ENCODE measurements at places on chromosomes 3 and 15.

GRCh38 chr3:140249188-140249587 is 314.2 kb downstream of the CLSTN2 start:
- no peak for DNase-seq

DNA sequence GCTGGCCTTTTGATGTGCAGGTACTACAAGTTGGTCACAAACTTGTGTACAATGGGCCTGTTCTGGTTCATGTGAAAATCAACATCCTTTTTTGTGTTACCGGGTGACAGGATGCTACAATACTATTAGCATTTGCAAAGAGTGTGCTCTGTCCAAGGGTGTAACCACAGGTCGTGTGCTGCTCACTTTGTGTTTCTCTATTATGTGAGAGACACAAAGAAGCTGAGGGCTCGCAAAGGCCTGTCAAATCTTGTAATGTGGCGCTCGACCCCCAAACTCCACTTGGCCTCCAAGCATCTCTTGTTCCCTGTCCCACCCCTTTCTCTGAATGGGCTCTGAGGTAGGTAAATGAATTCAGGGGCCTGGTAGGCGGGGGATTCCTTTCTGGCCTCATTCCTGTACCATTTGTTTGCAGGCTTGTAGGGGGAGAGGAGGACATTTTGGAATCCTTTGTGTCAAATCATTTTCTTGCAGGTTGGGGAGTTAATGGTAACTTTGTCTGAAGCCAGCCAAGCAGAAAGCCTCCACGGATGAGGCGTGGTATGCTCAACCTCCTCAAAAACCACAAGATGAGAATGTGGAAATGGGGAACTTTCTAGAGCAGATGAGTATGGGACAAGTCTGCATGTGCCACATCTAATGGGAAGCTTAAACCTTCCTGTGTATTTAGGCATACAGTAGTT is 109.1 kb downstream of the OPA1 start:
- no peak for DNase-seq

GRCh38 chr3:36911990-36912804 is 32.7 kb downstream of the TRANK1 start:
- no peak for DNase-seq

DNA sequence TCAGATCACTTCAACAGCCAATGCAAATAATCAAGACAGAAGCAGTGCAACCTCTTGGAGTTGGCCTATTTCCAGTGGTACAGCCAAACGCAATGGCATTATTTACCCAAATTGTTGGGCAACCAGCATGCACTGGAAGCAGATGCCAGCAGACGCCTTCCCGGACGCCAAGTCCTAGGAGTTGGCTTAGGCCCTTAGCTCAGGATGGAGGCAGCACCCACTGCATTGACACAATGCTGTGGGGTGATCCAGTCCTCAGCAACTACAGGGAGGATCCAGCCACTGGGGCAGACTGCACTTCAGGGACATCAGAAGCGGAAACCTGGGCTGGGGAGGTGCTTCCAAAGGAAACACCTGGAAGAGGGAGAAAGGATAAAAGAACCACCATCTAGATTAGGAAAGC is 290.4 kb downstream of the FAM43A start:
- DNase-seq, result no peak

DNA sequence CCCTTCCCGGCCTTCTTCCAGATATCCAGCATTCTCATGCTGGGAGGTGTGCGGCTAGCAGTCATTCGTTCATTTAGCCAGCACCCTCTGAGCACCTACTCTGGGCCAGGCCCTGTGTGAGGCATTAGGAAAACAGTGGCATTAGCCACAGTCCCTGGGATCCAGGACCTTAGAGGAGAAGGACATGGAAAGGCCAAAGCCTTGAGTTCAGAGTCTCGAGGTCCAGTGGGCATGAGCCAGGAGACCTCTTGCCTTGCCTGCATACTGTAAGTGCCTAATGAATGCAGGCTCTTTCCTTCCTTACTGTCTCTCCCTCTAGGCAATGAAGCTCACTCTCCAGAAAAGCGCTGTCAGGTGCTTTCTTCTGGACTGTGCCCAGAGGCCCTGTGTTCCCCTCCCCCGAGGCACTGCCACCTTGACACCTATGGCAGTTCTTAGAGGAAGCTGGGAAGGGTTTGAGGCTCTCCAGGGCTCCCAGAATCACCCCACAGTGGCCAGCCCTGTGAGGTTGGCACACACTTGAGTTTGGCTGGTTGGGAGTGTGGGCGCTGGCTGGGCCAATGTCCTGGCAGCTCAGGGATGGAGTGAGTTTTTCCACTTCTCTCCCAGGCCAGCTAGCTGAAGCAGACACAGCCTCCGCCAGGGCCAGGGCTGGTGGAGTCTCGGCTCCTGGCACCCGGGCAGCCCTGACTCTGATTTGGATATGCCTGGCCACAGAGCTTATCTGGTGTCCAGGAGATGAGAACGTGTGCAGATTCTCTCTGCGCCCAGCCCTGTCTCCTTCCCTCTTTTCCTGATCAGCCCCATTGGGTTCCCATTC is 5.4 kb downstream of the CORO2B start:
- no peak for DNase-seq

- no peak for DNase-seq
Observed at GRCh38 chr15:31049111-31049510, 52.4 kb downstream of the TRPM1 start.

DNA sequence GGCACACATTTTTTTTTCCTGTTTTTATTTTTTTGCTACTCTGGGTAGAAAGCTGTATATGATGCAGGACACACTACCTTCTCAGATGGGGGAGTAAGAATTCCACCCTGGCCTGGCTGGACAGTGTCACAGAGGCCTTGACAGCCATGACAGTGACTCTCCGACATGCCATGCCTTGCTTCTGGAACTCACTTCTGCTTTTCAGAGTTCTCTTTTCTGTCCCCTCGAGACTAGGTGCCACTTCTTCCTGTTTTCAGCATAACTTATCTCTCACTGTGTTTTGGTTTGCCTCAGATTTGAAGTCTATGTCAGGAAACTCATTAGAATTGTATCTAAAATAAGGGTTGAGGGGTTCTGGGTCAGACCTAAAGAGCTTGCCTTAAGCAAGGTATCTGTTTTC is 69.1 kb upstream of the SEC13 start:
- no peak for DNase-seq

DNA sequence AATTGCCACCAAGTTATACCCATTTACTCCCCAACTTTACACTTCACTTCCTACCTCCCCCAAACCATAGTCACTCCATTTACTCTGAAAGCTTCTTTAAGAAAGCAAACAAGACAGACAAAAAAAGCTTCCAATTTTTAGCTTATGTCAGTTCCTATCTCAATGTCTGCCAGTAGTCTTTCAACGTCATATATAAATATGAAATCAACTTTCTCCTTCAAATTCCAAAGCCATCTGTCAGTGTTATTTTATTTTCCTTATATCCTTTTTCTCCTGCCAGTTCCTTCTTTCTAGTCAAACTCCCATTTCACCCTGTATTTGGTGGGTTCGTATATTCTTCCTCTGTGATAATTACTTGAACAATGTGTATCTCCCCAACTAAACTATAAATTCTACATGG is 85.8 kb upstream of the CMC1 start:
- DNase-seq, result no peak

- no peak for DNase-seq
Observed at GRCh38 chr15:90149609-90150340, 47.5 kb upstream of the IDH2 start.

DNA sequence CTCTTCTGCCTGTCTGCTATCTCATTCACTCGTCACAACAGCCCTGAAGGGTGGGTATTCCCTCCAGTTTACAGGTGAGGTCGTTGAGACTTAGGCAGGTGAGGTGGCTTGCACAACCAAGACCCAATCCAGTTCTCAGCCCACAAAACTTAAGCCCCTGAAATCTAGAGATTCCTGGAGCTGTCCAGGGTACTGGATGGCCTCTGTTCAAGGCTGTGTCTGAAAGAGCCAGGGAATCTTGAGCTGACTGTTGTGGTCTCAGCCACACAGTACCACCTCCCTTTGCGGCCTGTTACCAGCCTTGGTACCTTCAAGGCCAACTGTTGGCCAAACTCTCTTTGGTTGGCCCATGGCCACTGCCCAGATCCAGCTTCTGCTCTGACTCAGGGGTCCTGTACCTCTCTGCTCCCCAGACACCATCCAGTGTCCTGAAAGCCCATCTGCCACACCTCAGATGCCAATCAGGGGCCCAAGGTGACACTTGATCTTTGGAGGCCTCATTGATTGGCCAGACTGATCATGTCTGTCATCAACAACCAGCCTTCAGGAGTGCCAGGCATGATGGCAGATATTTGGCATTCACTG is 10.9 kb upstream of the FAM107A start:
- no peak for DNase-seq

- DNase-seq, result no peak
Observed at GRCh38 chr3:169780742-169781141, 7.5 kb downstream of the MYNN start.

DNA sequence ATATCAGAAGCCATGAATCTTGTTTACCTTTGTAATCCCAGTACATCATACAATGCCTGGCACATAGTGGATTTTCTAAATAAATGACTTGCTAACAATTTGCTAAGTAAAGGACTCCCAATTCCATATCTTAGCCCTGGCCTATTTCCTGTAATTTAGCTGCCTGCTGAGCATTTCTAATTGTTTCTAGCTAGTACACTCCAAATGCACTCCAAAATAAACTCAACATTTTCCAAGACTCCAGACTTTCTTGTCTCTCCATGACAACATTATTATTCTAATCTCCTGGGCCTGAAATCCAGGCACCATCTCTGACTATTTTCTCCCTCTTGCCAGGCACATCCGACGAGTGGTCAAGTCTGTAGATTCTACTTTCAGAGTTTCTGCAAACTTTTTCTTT is 773.5 kb downstream of the SQOR start:
- DNase-seq, result no peak

GRCh38 chr3:54625805-54626787 is 301.8 kb downstream of the LRTM1 start:
- DNase-seq, result no peak

GRCh38 chr3:150372320-150372719 is 35.8 kb upstream of the TSC22D2 start:
- DNase-seq, result no peak

GRCh38 chr3:194253270-194253669 is 97.9 kb downstream of the CPN2 start:
- DNase-seq, result no peak

- DNase-seq, result no peak
Observed at GRCh38 chr3:149559525-149559924, 85.0 kb downstream of the TM4SF4 start.

DNA sequence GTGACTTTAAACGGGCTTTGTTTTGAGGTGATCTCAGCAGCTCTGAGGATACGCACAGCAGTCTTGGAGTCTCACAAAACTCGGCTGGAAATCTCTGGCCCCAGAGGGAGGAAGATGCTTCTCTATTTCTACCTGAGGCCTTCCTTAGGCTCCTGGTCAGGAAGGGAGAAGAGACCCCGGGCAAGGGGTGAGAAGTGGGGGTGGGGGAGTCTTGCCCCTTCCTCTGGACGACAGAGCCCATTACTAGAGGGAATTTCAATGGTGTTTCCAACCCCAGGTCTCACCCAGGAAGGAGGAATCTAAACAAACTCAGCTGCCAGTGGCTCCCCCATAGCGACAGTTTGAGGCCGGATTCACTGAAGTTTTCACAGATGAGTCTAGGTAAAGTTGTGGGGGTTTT is 37.4 kb upstream of the PCSK6 start:
- DNase-seq, result no peak

DNA sequence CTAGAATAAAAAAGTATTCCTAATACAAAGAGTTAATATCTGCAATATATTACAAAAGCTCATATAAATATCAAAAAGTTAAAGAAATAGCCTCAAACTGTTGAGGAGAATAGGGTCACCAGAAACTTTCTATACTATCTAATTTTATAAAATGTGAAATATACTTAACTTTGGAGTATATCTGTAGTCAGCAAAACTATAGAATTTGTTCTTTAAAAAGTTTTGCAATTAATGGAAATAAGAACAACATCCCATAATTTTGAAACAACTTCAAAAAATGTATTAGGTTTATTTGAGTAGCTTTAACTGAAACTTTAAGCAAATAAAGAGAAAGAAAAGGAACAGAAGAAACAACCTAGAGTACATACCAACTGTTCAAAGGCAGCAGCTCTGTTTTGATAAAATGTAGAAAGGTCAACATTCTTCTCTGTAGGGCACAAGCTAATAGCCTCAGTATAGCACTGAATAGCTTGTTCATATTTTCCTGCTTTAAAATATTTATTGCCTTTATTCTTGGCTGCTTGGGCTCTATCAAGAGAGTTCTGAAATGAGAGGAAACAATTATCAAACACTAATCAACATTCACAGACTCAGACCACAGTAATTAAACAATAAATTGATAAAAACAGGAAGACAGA is 14.3 kb downstream of the TOMM70 start:
- no peak for DNase-seq

- no peak for DNase-seq
Observed at GRCh38 chr3:185977679-185978040, 39.8 kb upstream of the TRA2B start.

GRCh38 chr15:66698318-66698961 is 3.6 kb upstream of the SMAD6 start:
- no peak for DNase-seq

DNA sequence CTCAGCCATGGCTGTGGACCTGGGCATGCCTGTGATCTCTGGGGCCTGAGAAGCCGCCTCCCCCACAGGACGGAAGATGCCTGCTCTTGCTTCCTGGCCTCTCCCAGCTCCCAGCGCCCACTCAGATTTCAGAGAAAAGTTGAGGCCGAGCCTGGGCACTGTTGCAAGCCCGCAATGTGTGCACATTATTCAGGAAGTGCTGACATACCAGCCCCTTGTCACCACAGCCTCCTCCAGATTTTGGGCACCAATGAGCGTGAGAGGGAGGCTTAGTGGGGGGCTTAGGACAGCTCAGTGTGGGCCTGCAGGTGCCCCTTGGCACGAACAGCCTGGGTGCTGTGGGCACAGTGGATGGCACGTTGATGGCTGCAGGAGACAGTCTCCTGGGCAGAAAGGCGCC is 1400.9 kb upstream of the ALCAM start:
- DNase-seq, result no peak

DNA sequence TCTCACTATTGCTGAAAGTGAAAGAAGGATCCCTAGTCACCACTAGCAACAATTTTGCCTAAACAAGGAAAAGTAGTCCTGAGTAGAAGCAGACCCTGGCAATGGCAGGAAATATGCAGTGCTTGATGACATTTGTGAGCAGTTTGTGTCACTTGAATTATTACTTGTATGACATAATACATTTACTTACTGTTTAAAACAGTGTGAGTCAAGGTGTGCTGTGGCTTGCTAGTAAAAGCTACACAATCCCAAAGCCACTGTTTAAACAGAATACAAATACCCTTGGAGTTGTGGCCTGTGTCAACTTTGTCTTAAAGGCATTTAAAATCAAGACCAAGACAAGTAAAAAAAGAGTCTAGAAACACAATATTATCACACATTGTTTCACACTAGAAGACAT is 775.4 kb downstream of the ROBO1 start:
- no peak for DNase-seq

- DNase-seq, result peak; percentile 29
Observed at GRCh38 chr3:190514413-190515153, 698 bp downstream of the IL1RAP start.

- no peak for DNase-seq
Observed at GRCh38 chr15:74272812-74273211, 36.7 kb downstream of the CCDC33 start.

DNA sequence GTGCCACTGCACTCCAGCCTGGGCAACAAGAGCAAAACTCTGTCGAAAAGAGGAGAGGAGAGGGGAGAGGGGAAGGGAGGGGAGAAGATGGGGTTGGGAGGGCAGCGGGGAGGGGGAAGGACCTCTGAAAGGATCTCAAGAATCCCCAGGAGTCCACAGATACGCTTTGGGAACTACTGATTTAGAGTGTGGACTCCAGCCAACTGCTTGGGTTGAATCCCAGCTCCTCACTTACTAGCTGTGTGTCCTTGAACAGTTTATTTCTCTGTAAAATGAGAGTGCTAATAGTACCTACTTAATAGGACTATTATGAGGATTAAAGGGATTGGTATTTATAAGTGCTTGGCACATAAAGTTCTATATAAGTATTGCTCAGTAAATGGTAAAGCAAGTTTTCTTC is 45.0 kb upstream of the FAH start:
- no peak for DNase-seq
